ENCODE measurements at places on chromosomes 5 and 9. TPM values are rescaled to one million over a fixed set of nuclear protein-coding genes. Genes with fewer than 3 reads are reported as not detected.

SFXN1 gene
- 146 TPM for total RNA-seq

SPINK13 gene
- not detected for total RNA-seq

TMEM267 gene
- 9.4 TPM for total RNA-seq

PPP3R2 gene
- not detected for total RNA-seq

PCDHB12 gene
- 0.23 TPM for total RNA-seq

PCDHB11 gene
- 0.70 TPM for total RNA-seq

JAKMIP2 gene
- not detected for total RNA-seq

AFAP1L1 gene
- total RNA-seq, result 5.6 TPM

EHMT1 gene
- 64.4 TPM for total RNA-seq

TAF11L10 gene
- not detected for total RNA-seq
